Suppressor macrophage (primary cell): ENCODE measurements at places on chromosomes 1 and 21.

DNA sequence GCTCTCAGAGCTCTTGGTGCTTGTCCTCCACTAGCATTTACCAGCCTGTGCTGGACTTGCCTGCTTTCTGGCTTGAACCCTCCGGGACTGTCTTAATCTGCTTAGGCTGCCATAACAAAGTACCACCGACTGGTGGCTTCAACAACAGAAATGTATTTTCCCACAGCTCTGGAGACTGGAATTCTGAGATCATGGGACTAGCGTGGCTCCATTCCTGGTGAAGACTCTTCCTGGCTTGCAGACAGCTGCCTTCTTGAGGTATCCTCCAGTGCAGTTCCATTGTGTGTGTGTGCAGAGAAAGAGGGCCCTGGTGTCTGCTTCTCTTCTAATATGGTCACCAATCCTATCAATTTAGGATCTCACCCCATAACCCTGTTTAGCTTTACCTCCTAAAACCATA, 22.0 kb upstream of the RCAN1 start:
- no peak for DNase-seq

GRCh38 chr1:192878249-192878648, 69.4 kb downstream of the RGS2 start:
- DNase-seq: no peak

GRCh38 chr1:236654957-236655356, 31.3 kb upstream of the ACTN2 start:
- DNase-seq: no peak

- DNase-seq: peak; percentile 36
Observed at GRCh38 chr1:62746086-62746808, 37.7 kb upstream of the ATG4C start.

DNA sequence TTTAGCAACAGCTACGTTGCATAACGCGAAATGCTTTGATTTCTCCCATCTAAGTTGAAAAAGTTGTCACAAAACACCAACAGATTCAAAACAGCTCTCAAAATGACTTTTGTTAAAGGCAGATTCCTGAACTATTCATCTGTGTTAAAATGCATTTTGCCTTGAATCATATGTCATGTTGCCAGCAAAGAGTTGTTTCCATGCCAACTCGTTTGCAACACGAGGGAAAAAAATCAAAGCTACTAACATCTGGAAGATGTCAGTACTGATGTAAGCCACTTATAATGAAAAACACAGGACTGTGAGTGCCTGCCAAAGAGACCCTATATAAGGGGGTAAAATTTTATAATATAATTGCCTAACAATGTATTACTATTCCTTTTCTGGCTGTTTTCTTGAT, 182.7 kb upstream of the PTBP2 start:
- no peak for DNase-seq

DNA sequence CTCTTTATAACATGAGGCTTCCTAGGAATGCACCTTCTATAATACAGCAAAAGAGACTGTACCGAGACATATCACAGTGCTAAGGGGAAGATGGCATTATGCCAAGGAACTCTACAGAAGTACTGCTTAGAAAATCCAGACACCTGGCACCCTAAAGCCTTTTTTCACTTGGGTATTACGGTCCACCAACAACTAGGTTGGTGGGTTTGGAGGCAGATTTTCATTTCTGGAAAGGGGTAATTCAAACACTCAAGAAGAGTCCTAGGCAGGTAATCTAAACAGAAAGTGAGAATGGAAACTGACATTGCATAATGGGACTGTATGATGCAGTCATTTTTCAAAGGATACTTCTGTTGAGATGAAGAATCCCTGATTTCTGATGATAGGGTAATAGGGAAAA, 19.6 kb downstream of the SCMH1 start:
- no peak for DNase-seq

DNA sequence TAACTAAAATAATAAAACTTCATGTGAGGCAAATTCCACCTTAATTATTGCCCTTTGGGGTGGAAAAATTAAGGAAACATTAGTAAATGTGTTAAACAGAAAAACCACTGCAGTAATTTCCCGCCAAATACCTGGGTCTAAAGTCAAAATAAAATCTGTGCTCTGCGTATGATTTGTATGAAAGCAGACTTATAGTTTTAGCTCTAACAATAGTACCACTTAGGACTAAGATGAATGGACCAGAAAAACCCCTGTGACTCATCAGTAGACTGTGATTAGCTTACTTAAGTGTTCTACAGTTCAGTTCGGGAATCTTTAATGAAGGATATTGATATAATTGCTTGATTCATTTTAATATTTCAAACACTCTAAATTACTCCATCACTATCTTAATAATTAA, 23.3 kb upstream of the C1orf105 start:
- no peak for DNase-seq
